ENCODE measurements at places on chromosomes 3 and 15. TPM values are rescaled to one million over a fixed set of nuclear protein-coding genes. Genes with fewer than 3 reads are reported as not detected.

DNA sequence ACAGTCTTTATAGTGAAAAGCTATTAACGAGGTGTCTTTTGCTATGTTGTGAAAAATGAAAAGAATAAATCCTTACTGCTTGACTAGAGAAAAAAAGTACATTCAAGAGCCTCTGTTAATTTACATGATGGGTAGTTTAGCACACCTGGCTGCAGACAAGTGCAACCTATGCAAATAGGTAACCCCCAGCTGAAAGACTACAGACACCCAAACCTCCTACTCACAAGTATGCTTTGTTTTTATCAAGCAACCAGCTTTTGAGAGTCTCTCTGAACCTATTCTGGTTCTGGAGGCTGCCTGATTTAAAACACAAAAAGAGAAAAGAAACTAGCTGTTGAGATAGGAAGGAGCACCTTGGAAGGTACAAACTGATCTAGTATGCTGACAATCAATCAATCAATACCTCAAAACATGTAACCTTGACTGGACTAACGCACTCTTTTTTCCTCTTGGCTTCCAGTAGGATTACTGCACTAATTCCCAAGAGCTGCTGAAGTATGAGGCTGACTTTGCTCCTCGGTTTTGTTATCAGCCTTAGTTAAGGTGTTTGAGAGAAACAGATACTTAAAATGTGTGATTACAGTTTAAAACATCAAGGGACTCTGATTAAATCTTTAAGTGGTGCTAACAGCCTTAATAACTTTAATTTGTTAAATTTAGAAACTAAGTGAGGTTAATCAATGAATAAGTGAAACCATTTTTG lies 63.6 kb downstream of the OSBPL10 start:
- no peak for DNase-seq

The EFCC1 gene
- 2.9 TPM for polyA plus RNA-seq

- no peak for DNase-seq
Measured at GRCh38 chr3:74331711-74332110, 282.7 kb downstream of the CNTN3 start.

The CCDC191 gene
- 24.1 TPM for polyA plus RNA-seq

GRCh38 chr3:15064299-15064834 lies 748 bp downstream of the MRPS25 start:
- DNase-seq: no peak

The SCAANT1 gene
- 1.2 TPM for polyA plus RNA-seq

The NRG4 gene
- polyA plus RNA-seq: 4.2 TPM

The TM4SF4 gene
- polyA plus RNA-seq: 2.8 TPM

DNA sequence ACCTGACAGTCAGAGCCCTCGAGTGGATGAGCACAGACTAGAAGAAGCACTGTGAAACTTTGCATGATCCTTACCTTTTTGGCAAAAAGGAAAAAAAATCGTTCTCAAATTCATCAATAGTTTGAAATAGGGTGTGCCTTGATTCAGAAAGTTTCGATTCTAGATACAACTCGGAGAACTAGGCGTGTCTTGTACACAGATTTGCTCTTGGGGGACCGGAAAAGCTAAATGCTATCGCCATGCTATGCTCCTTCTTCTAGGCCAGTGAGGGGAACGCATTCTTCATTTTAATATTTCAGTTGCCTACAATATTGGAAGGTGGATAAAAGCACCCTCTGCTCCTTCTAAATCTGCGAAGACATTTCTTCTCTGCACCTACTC lies 25.0 kb downstream of the CD86 start:
- DNase-seq: no peak

DNA sequence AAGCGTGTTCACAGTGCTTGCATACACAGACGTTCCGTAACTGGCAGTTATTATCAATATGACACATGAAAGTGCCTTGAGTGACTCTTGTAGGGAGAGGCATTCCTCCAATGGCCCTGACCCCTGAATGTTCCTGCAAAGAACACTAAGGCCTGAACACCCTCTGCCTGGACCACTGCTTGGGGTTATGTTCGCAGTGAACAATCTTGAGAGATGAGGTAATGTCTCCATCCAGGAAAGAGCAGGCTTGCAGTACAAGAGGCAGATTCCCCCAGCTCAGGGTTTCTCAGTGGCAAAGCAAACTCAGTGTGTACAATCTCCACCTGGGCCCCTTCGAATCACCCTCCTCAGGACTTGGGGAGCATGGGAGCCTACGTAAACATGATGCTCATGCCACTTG lies 324.6 kb downstream of the MAGI1 start:
- DNase-seq: no peak

The UNC13C gene
- 10.0 TPM for polyA plus RNA-seq

GRCh38 chr15:62135532-62136134 lies 29.5 kb downstream of the C2CD4B start:
- no peak for DNase-seq

- DNase-seq: no peak
Measured at GRCh38 chr15:53565721-53566120, 193.7 kb downstream of the WDR72 start.

DNA sequence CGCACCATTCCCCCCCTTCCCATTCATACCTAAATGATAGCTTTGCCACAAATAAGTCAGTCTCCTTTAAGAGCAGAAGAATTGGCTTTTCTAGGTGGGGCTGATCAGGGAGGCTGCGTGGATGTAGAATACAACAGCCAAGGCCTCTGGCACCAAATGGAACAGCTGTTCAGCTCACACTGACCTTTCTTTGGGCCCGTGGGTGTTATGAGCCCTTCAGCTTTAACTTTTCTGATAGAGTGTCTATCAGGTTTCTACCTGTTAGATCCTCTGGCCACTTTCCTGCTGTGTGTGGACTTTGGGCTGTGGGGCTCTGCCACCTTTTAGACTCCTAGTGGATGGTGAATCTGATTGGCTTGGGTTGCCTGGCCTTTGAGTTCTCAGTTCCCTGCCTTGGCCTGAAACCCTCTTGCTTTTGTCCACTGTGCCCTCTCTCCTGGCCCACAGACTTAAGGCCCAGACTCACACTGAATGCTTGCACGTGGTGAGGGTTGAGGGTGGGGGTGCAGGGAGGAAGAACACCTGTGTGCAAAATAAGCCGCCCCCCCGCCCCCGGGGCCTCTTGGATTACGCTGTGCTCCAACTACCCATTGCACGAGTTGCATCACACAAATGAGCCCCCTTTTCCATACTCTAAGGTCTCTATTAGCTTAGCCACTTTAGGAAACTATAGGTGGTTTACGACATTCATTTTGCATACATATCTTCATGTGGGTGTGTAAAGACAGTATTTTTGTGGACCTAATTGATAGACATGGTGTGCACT lies 1.3 kb upstream of the RFX7 start:
- DNase-seq: no peak

DNA sequence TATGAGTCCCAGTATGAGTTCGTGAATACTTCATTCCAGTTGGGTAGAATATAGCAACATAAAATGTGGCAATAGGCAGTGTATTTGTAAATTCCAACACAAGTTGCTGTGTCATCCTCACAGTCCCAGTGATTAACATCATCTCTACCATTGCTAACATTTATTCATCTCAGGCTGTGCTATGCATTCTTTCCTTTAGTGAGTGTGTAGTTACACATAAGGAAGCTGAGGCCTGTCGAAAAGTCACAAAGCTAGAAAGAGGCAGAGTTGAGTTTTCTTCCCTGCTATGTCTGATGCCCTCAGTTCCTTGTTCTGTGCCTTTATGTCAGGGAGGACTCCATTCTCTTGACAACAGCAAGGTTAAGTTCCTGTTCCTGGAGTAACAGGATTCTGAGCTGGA lies 96.4 kb downstream of the FNDC3B start:
- no peak for DNase-seq

DNA sequence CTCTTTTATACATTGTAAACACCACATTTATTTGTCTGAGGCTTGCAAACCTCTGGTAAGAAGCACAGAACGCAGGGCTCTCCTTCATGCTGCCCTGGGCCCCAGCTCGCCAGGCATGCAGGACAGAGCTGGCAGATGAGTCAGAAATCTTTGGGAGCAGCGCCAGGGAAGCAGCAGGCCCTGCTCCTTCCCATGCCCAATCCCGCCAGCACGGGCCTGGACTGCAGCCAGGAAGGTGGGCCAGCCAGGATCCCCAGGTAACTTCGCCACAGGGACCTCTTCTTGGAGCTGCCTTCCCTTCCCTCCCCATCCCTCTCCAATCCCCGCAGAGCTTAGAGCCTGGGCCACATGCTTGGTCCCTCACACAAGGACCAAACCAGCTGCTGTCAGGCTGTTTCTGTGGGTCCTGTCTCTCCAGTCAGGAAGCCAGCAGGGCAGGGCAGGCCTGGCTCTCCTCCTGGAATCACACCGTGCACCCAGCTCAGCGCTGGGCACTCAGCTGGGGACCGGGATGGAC lies 8.8 kb downstream of the STOML1 start:
- DNase-seq: no peak

The FBXO40 gene
- polyA plus RNA-seq: not detected

GRCh38 chr3:5709714-5710113 lies 522.2 kb downstream of the EDEM1 start:
- no peak for DNase-seq

- no peak for DNase-seq
Measured at GRCh38 chr3:61357902-61358301, 106.7 kb upstream of the FHIT start.

GRCh38 chr15:85578941-85579701 lies 198.7 kb downstream of the AKAP13 start:
- no peak for DNase-seq

DNA sequence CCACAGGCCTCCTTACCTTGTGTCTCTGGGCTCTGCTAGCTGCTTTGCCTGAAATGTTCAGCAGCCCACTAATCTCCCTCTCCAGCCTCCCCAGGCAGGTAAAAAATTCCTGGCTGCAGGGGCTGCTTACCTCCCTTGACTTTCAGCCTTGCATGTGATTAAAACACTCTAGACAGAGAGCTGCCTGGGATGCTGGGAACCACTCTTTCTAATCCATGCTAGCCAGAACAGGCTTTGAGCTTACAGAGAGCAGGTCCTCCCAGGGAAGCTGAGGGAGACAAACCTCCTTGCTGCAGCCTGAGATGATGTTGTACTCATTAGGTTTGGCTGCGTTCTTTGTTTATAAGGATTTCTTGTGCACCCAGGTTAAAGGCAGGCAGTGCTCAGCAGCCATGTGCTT lies 33.7 kb upstream of the LIPC start:
- DNase-seq: no peak

GRCh38 chr3:72476139-72476483 lies 372.1 kb downstream of the SHQ1 start:
- no peak for DNase-seq

DNA sequence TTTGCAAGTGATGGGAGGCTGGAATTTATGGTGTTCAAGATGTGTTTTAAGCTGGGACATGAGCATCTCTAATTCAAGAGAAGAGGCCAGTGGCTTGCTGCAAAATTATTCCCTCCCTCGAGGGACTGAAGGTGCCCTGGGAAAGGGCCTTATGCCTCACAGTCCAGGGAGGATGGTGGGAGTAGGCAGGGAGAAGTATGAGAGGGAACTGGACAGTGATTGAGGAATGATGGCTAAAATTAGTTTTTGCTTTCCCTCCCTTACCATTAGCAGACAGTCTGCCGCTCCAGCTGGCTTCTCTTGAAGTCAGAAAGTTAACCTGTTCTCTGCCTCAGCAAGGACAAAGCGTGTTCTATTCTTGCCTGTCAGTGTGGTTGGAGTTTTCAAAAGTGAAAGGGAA lies 139.8 kb upstream of the SEMA6D start:
- DNase-seq: no peak

Measured in left renal pelvis (tissue), 4 donors.